ENCODE measurements at places on chromosomes 11 and 22. TPM values are rescaled to one million over a fixed set of nuclear protein-coding genes. Genes with fewer than 3 reads are reported as not detected.

The OSM gene
- total RNA-seq: not detected

The FIBIN gene
- not detected for total RNA-seq

The MPZL2 gene
- total RNA-seq: not detected

The CACNA1I gene
- not detected for total RNA-seq

Measured in RPMI7951 (cell line).